WERI-Rb-1 (cell line): ENCODE measurements at places on chromosomes 6 and 20.

DNA sequence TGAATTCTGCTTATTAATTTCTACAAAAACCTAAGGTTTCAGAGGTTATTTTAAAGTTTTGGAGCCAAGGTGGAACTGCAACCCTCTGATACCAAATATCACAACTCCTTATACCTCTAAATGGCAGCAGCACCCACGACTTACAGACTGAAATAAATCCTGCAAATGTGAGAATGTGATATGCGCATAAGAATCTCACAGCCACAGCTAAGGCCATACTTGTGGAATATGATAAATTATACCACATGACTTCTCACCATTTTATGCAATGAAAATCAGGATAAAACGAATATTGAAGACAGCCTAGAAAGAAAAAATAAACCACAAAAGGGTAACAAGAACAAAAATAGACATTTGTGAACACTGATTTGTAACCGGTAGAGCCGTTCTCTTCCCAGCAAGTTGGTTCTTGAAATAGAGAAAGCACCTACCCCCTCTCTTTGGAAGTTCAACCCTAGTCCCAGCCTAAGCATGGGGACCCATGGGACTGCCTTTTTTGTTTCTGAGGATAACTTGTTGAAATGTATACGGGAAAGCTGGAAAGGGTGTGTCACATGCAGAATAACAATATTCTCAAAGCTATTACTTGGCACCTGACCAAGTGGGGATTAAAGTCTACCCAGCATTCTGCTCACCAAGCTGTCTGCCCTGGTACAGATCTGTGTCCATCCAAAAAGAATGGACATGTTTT lies 47.1 kb upstream of the MCM9 start:
- no peak for DNase-seq

DNA sequence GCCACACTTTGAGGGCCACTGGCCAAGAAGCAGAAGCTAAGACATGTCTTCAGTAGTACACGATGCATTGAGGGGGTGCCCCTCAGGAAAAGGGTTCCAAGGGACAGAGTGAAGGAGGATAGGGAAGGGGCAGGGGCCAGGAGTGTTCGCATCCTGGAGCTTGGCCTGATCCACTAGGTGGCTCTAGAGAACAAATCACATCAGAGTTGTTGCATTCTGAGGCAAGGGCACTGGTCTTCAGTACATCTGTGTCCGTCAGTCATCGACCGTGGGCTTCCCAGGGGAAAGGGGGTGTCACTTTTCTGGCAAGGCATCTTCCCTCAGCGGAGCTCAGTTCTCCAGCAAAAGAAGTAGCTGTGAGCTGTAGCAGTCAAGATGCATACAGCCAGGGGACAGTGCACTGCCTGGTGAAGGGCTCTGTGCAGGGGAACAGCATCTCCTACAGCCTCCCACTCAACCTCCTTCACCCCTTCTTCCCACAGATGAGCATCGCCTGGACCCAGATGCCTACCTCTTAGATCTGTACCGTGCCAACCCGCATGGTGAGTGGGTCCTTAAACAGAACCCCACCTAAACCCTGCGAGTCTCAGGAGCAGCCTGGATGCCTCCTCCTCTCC lies 47.8 kb downstream of the ARHGAP40 start:
- DNase-seq = peak; percentile 49

DNA sequence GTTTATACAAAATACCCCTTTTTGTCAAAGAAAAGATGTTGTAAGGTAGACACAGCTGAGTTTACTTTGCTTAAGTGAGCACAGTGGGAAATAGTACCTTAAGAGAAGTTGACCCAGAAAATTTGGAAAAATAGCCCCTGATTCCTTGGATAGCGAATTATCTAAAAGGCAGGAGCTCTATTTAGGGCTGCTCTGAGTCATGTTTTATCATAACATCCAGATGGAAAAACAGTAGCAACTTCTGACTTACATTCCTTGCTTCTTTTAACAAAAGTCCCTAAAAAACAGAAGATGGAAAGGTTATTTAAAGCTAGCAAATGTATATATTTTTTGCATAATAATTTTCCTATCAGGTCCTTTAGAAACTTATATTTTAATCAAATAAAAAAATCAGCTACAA lies 59.0 kb downstream of the THEMIS start:
- no peak for DNase-seq

GRCh38 chr6:52617087-52617486 lies 40.2 kb upstream of the TRAM2 start:
- DNase-seq = no peak

- DNase-seq = peak; percentile 70
Observed at GRCh38 chr20:15848126-15848525, 725.1 kb downstream of the KIF16B start.

DNA sequence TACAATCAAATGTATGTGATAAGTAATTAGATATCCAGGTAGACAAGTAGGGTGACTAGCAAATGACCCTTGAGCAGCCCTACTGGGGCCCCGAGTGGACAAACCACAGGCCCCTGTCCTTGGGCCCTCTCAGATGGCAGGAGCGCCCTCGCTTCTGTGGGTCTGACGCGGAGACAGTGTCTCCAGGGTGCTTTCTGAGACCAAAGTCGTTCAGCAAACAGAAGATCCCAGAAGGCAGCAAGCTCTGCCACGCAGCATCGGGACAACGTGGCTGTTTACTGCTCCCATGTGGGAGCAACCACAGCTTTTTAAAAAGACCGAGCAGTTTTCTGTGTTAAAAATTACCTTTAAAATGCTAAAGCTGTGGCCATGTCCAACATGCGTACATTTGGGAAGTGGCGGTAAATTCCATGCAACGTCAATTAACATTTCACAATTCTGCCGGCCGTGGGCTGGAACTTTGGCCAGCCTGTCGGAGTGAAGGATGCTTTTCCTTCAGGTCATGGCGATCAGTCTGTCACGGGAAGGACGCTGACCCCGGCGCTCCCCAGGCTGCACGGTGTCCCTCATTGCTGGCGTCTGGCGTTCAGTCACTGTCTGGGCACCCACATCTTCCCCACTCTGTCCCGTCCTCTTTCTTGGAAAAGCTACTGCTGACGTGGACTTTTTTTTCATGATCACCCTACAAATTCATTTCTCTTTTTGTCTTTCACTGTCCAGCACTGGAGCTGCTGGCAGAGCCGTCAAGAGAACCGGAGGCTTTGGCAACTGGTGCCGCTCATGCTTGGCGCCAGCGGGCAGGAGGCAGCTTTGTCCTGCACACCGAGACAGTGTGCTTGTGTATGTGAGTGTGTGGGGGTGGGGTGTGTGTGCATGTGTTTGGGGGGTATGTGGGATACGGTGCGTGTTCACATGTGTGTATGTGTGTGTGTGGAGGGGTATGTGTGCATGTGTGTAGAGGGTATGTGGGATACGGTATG lies 293.1 kb downstream of the CDH4 start:
- no peak for DNase-seq

DNA sequence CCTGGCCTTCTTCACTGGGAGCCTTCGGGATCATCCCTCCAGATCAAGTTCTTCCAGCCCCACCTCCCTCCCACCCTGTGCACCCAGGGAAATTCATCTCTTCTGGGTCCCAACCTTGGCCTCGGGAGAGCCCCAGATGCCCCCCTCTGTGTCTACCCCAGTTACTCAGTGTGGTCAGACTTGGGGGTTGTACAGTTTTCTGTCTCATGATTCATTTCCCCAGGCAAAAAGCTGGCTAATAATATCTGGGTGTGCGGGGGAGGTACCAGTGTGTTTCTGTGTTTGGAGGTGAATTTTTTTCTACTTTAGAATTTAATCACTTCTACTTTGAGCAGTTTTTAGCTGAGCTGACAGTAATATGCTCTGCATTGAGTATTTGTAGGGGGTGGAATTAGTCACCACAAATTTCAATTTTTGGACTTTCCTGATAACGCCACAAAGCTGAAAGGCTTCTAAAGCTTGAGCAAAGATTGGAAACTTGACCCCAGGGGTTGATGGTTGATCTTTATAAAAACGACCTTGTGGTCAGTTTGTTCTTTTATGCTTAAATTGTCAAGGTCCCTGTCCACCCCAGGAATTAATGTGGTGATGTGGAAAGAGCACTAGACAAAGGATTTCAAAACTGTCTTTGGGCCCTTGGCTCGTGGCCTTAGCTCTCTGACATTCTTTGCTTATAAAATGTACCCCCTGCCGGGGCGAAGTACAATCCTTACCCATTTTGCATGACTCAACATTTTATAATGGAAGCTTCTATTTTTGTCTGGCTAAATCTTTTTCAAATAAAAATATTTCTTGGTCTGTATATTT lies 284.7 kb upstream of the TAB2 start:
- no peak for DNase-seq

DNA sequence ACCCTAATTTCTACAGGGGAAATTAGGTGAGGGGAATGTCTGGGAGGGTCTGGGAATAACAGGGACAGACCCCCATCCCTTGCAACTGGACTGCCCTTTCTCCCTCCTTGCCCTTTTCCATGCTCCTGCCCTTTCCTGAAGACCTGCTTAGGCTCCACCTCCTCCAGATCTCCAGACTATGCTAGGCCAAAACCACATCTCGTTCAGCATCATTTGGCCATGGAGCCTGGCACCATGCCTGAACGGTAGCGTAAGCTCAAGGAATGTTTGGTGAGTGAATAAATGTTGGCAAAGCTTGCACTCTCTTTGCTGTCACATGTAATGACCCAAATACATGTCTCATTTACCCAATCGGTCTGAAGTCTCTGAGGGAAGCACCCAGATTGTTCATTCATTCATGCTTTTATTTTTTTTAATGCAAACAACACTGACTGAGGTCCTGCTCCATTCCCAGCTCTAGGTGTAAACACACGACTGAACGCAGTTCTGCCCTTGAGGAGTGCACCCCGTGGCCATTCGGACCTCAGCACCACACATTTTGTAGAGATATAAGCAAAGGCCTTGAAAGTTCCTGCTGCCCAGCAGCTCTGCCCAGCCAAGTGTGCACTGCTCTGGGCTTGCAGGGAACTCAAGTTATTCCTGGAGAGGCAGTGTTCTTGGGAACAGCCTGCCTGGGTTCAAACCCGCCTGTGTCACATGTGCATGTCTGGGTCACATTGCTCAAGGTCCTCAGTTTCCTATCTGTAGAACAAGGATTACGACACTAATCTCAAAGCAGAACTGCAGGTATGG lies 1.1 kb upstream of the GRM4 start:
- DNase-seq = peak; percentile 14

DNA sequence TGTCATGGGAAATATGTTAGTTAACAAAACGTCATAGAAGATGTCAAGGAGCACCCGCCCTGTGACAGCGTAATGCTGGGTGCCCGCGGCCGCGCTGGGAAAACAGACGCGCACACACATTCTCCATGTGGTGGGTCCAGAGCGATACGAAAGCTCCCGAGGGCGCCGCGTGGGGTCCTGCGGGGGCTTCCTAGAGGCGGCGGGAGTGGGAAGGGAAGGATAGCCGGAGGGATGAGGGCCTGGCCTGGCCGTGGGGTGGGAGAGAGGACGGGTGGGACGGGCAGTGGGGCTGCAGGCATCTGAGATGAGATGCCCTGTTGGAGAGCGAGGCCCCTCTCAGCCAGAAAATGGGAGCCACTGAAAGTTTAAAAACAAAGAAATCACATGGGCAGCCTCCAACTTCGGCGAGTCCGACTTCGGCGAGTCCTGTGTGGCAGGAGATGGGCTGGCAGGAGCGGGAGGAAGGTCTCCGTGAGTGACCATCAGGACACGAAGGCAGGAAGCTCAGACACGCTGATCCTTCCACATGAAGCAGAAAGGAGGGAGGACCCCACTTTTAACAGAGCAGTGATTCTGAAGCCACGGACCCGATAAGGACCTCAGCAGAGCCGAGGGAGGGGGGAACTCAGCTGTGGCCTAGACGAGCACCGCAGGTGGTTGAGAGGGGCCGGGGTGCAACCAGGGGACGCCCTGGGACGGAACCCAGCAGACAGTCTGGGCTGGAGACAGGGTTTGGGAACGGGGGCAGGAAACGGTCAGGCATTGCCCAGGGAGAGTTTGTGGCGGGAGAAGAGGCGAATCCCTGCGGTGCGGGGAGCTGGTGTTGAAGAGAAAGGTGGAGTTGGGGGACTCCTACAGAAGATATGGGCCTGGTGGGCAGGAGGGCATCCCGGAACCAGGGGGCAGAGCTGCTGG lies 114.1 kb upstream of the FRMD1 start:
- no peak for DNase-seq

DNA sequence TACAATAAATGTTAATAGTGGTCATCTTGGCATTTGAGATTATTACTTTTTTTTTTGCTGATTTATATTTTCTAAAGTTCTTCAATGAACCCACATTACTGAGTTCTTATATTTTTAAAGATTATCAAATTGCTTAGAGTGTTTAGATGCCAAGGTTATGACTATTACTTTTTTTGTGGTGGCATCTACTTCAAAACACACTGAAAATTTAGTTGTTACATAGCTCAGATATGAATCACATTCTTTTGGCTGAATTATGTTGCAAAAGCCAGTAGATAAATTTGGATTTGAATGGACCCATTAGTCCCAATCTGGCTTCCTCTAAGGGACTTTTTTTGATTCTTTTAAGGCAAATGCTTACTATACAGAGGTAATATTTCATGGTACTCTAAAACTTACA lies 8.9 kb downstream of the UTRN start:
- DNase-seq = no peak

GRCh38 chr6:15430186-15430585 lies 184.3 kb downstream of the JARID2 start:
- DNase-seq = no peak

- DNase-seq = no peak
Observed at GRCh38 chr6:143007646-143008045, 53.0 kb upstream of the AIG1 start.

- no peak for DNase-seq
Observed at GRCh38 chr20:17951323-17951722, 17.3 kb downstream of the SNX5 start.

GRCh38 chr6:15417811-15418210 lies 171.9 kb downstream of the JARID2 start:
- DNase-seq = no peak

DNA sequence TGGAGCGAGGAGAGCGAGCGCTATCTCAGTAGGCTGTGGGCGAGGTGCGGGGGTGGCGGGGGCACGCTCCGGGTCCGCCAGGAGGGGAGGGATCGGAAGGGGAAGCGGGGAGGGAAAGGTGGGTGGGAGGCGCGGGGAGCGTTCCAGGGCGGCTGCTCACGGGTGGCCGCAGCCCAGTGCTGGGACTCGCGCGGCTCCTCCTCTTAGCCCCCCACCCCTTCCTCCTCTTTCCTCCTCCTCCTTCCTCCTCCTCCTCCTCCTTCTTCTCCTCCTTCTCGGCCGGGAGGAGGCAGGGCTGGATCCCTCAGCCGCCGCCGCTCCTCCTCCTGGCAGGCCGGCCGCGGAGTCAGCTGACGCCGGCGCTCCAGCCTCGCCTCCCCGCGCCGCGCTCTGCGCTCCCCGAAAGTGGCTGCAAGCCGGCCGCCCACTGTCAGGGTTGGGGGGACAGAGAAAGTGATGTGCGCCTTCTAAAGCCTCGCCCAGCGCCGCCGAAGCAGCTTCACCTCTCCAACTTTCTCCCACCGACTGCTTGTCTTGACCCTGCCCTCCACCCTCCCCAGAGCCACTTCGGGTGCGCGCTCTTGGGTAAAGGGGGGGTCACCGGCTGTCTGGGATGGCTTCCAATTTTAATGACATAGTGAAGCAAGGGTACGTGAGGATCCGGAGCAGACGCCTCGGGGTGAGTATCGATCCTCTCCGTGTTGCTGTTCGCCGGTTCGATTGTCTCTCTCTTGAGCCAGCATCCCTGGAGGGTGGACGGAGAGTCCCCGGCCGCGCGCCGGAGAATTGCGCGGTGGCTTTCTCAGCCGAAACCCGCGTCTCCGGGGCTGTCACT lies at the start of gene DOK5:
TSS of gene DOK5 (plus strand) at position 260 of the 835 bp plus-strand sequence. CDS start at position 614, 354 bp downstream.
- DNase-seq = no peak

GRCh38 chr20:51366155-51366886 lies 176.2 kb downstream of the NFATC2 start:
- no peak for DNase-seq
